ENCODE measurements at places on chromosomes 11 and 22.
A peak's percentile ranks its signal among the peaks of the same experiment; 100 is the strongest.

GRCh38 chr22:45197606-45198462 lies 34.1 kb downstream of the NUP50 start:
- DNase-seq, result no peak

- DNase-seq, result no peak
Measured at GRCh38 chr22:40265783-40266182, 80.5 kb upstream of the ADSL start.

GRCh38 chr22:40463017-40463631 lies 92.7 kb downstream of the SGSM3 start:
- no peak for DNase-seq

GRCh38 chr11:19237813-19238212 lies 2.9 kb downstream of the E2F8 start:
- DNase-seq, result no peak

DNA sequence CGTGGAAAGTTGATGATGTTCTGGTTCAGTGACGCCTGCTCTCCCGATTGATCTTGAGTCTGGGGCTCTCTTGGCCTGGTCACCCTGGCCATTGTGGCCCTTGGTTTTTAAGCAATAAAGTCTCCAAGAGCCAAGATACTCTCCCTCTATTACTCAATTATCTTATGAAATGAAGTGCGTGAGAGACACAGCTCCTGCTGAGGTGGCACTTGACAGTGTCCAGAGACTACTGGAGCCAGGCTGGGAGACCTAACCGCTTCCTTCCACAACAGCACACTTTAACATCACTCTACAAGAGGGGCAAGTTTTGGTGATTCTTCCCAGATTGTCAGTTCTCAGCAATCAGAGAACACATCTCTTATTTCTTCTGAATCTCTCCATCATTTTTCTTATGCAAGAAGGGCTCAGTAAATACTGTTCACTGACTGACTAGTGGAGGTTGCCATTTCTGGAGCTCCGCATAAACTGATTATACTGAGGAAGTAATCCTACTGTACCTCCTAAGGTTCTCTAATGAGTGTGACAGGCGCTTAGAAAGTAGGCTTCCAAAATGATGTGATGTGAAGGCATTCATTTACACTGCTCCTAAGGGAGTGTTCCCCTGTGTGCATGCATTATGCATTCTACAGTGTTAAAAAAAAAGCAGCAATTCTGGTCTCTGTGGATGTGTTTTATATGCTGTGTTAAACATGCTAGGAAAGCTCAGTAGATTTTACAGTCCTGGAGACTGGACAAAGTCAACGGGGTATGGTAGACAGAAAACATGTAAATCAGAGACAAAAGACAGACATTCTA lies 968.0 kb downstream of the OPCML start:
- no peak for DNase-seq

- DNase-seq, result peak; percentile 71
Measured at GRCh38 chr11:74672956-74673692, 58.1 kb downstream of the CHRDL2 start.

- no peak for DNase-seq
Measured at GRCh38 chr11:122214567-122214966, 98.6 kb upstream of the BLID start.

DNA sequence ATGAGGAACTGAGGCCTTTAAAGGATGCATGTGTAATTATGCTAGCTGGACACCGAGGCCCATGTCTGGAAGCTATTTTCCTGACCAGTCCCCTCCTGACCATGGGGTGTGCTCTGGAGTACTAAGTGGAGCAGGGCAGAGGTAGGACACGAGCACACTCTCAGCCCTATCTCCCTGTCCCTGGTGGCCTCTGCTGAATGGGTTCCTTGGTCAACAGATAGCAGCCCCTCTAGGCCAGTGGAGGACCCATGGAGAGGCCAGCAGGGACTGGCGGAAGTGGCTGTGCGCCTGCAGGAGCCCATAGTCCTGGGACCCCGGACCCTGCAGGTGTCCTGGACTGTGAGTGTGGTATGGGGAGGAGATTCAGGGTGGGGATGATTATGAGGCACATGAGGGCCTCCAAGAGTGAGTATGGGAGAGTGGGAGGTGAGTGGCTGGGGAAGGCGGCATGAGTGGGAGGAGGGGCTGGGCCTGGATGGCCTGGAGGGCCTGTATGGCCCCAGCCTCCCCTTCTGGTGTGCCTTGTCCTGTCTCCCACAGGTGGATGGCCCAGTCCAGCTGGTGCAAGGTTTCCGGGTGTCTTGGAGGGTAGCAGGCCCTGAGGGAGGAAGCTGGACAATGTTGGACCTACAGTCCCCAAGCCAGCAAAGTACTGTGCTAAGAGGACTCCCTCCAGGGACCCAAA lies 9.5 kb downstream of the ROBO3 start:
- DNase-seq, result no peak

GRCh38 chr11:115623021-115623451 lies 118.8 kb upstream of the CADM1 start:
- peak; percentile 74 for DNase-seq

DNA sequence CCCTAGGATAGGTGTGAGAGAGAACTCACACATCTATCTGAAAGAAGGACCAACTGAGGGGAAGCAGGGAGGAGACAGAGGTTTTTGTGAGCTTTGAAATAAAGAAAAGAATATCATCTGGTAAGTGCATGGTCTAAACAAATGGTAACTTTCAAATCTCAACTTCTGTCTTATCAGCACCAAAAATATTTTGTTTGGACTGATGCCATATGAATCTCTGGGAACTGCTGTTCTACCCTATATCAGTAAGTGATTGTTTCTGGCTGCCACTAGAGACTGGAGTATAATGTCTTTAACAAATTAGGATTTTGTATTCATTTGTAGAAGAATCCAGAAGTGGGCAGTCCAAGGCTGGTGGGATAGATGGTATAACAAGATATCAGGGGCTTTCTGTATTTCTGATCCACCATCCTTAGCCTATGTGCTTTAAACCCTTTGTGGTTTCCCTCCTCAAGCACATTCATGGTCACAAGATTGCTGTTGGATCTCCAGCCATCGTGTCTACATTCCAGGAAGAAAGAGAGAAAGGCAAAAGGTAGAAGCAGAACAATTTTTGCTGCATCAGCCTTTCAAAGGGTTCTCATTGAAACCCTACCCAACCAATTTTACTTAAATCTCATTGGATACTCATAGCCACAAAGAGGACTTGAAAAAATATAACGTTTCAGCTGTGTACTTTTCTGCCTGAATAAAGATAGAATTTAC lies 4.7 kb downstream of the HEPHL1 start:
- no peak for DNase-seq

DNA sequence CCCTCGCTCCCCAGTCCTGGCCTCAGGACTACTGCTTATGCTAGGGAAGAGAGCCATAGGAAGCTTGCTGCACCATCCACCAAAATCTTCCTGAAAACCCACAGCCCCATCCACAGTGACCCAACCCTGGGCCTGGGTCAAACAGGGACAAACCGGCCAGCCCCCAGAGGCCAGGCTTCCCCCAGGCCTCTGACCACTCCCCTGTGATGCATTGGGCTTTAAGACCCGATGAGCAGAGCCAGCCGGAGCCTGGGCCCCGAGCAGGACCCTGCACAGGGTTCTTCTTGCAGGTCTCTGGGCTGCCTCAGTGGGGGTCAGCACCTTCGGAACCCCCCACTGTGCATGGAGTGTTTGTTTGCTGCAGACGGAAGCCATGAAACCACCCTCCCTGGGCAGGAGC lies 583.7 kb downstream of the BRD1 start:
- DNase-seq, result no peak

- no peak for DNase-seq
Measured at GRCh38 chr11:72308226-72309073, 64.5 kb upstream of the PHOX2A start.

DNA sequence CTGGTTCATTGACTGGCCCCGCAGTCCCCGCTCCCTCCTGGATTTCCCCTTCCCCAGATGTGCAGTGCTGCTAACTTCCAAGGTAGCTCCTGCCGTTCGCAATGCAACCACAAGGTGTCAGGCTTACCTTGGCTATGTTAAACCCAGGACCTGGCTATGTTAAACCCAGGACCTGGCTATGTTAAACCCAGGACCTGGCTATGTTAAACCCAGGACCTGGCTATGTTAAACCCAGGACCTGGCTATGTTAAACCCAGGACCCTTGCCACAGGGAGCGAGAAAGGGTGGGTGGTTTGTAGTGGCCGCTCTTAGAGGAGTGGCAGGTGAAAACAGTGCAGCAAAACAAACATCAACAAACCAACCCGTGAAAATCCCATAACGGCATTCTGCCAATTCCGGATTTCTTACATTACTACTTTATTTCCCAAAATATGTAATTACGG lies 2.9 kb upstream of the ADAMTS8 start:
- peak; percentile 72 for DNase-seq

GRCh38 chr11:227824-228379 lies 8.2 kb downstream of the SIRT3 start:
- no peak for DNase-seq

- DNase-seq, result no peak
Measured at GRCh38 chr11:134365011-134365925, 33.5 kb downstream of the GLB1L2 start.

DNA sequence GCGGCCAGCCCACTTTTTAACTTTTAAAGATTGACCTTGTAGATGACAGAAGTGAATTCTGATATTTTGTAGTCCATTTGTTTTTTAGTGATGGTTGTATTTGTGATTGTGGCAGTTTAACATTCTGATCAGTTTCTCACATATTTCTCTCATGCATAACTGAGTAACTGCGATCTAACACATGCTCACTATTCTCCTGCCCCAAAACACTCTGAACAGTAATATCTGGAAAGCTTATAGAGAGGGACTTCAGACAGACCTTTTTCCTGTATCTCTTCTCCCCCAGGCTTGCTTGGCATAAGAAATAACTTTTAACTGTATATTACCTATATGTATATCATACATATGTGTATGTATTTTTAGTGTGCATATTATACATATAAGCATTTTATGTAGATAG lies 37.3 kb upstream of the MYO18B start:
- no peak for DNase-seq

GRCh38 chr11:23932485-23932898 lies 564.4 kb upstream of the LUZP2 start:
- no peak for DNase-seq

- DNase-seq, result no peak
Measured at GRCh38 chr11:46984987-46985386, 48.4 kb downstream of the CSTPP1 start.

DNA sequence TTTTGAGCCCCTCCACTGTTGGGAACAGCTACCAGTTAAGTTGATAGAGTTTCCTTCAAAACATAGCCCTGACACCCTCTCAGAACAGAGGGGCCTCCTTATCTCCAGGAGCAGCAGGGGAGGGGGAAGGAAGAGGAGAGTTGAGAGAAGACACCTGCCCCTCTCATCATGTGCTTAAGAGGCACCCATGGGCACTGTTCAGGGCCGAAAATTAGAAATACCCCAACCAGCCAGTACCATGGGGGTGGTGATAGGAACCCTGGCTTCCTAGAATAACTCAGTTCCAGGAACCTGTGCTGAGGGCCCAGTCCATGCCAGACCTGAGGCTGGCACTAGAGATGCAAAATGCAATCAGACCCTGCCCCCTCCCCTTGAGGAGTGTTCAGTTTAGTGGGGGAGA lies 9.3 kb upstream of the GDPD5 start:
- no peak for DNase-seq

DNA sequence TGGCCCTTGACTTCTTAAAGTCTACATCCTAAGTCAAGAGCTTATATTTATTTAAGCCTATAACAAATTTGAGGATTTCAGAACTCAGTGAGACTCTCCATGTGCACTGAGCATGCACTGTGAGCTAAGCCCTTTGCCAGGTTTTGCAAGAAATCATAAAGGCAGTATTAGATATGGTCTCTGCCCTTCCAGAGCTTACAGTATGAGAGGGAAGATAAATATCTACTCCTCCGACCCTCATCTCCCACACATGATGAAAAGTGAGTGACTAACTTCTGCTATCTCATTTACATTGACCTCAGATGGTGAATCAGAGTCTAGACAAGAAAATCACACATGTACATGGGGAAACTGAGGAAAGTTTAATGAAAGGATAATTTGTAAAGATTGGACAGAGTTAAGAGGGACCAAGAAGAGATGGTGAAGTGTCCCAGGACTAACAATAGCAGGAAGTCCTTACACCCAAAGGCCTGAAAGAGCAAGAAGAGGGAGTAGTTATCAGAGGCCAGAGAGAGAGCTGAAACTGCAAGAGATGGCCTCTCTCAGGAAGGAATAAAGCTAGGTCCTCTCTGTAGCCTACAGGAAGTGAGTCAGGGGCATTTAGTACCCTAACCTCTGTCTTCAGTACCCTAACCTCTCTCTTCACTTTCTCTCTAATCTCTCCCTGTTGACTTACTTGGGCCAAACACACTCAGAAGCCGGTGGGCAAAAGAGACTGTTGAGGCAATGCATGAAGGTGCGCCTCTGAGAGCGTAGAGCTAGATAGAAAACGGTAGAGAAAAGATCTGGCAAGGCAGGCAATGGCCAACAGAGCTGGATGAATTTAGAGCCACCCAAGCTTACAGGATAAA lies 23.0 kb upstream of the BLID start:
- DNase-seq, result no peak

- DNase-seq, result no peak
Measured at GRCh38 chr11:116997071-116997470, 101.2 kb downstream of the SIK3 start.

- no peak for DNase-seq
Measured at GRCh38 chr11:33920838-33921613, 29.1 kb upstream of the LMO2 start.

DNA sequence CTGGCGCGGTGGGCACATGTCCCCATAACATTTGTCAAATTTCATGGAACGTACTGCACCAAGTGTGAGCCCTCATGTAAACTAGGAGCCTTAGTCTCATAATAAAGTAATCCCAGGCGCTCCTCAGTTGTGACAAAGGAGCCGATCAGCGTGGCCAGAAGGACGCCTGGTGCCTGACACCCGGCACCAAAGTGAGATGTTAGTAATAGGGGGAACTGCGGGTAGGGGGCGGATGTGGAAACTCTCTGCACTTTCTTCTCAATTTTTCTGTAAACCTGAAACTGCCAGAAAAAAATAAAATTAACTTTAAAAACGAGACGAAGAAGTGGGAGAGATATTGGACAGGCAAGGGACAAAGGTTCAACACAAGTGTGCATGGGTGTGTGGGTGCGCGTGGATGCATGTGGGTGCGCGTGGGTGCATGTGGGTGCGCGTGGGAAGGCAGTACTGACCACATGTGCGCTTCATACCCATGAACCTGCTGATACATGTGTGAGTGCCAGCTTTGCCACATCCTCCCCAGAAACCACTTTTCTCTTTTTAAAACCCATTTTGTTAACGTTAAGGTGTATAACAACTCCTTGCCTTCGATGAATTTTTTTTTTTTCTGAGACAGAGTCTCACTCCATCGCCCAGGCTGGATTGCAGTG lies 55.4 kb upstream of the LINC01488 start:
- no peak for DNase-seq

DNA sequence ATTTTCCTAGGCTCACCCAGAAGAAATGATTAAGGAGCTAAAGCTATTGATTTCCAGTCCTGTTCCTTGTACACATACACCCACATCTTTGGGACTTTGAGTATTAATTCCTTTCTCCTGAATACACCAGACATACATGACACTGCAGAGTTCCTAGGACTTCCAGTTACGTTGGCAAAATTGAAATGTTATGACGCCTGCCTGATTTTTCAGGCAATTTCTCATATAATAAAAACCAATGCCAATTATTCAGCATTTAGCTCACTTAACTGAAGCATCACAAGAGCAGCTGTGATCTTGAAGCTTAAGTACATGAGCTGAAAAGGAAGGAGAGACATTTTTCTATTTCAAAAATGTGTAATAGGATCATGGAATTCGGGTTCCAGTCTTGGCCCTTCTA lies 4.5 kb downstream of the CLMP start:
- no peak for DNase-seq

Measured in heart right ventricle (tissue), 16 donors.